ENCODE measurements at places on chromosomes 16 and 17.

DNA sequence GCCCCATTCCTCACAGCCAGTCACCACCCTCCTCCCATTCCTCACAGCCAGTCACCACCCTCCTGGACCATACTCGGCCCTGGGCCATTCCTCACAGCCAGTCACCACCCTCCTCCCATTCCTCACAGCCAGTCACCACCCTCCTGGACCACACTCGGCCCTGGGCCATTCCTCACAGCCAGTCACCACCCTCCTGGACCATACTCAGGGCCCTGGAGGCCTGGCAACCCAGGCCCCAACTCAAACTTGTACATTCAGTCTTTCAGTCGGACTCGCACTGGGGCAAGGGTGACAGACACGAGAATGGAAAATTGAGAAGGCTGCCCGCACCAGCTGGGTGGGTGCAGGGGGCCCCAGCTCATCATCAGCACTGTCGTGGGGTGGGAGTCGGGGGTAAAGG lies 30.4 kb upstream of the FOXK2 start:
- DNase-seq, result no peak

GRCh38 chr16:71758293-71758760 lies 33.8 kb upstream of the PHLPP2 start:
- no peak for DNase-seq

DNA sequence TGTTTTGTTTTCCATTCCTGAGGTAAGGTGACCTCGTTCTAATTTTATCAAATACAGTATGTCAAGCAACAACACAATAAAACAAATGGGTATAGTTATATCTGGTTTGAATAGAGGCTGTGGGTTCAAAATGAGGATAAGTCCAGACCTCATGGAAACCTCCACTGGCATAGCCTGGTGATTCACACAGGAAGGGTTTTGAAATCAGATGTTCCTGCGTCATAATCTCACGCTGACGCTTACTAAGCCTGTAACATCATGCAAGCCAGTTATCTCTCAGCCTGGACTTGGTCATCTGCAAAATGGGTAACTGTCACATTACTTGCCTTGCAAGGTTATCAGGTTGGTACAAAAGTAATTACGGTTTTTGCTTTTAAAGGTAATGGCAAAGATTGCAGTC lies 1056.3 kb upstream of the EEF2KMT start:
- DNase-seq, result no peak

DNA sequence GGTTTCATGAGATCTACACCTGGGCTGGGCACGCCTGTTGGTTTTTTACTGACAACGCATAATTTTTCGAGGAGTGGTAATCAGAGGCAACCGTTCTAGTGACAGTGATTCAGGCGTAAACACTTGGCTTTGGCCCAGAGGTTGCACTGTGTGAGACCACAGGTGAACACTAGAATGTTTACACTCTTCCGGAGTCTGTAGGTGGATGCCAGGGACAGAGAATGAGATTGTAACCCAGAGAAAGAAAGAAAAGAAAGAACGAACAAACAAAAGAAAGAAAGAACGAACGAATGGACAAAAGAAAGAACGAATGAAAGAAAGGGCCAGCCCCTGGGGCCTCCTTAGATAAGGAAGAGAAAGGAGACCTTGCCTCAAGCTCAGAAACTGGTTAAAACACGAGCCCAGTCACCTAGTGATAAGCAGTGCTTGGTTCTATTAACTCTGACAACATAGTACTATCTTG lies 113.2 kb downstream of the PRKCB start:
- peak; percentile 23 for DNase-seq

DNA sequence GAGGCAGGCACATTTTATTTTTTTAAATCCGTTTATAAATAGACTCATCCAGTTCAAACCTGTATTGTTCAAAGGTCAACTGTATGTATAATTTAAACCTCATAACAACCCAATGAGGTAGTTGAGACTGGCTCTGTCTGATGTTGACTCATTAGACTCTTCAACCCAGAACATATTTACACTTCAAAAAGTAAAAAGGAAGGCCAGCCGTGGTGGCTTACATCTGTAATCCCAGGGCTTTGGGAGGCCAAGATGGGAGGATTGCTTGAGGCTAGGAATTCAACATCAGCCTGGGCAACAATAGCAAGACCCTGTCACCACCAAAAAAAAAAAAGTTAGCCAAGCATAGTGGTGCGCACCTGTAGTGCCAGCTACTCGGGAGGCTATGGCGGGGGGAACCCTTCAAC lies 32.5 kb upstream of the DHRS7B start:
- no peak for DNase-seq

DNA sequence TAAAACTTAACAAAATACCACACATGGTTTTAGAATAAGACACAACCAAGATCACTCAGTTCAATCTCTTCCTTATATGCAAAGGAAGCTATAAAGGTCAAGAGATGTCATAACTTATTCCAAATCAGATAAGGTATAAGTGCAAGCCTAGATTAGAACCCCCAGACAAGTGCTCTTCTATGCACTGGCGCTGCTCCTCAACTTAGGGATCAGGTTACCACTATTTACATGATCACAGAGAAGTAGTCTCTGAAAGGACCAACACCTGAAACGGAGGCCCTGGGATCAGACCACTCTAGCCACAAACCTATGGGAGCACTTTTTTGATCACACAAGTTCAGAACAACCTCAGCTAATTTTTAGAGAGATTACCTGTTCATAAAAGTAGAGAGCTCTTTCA lies 16.6 kb downstream of the COPS3 start:
- DNase-seq, result no peak

DNA sequence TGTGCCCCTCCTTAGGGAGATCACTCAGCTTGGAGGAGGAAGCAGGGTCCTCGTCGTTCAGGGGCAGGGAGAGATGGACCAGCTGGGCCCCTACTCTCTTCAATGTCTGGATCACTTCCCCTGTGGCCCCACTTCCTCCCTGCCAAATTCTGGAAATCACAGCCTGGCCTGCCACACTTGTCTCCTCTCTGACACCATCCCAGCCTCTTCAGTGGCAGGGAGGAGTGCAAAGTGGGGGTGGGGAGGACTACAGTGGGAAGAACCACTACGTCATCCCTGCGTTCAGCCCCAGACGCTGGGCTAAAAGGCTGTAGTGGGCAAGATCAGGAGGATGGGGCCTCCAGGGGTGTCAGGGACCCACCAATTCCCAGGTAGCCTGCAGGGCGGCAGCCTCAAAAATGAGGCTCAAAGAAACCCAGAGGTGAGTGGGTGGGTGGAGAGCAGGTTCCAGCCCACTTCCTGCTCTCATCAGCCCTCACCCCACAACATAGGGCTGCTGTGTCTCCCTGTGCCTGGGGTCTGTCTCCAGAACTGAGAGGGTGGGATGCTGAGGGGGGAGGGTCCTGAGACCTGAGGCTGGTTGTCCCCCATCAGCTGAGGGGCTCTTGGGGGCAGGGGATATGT lies 25.0 kb upstream of the TAC4 start:
- DNase-seq, result no peak

DNA sequence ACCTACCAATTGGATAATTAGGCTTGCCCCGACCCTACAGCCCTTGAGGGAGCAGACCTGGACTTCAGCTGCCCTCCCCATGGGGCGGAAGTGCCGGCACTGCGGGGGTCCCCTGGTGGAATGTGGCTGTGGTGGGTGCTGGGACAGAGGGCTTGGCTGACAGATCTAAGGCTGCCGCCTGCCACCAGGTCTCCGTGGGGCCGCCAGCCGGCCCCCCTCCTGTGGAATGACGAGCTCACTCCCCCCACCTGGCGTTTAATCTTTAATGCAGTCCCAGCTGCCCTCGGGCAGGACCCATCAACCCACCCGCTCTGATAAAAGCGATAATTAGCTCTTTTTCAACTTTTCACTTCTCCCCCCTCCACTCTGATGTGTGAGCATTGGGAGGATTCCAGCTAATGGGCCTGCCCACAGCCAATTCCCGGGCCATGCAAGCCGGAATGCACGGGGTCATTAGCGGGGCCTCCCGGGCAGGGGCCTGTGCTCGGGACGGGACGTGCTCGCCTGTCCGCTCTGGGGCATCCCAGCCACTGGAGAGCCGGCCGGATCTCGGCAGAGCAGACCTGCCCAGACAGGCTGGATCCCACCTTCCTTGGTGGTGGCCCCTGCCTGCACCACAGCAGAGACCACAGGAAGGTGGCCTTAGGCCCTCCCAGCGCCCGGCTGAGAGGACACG lies 28.3 kb upstream of the GOSR2 start:
- no peak for DNase-seq

DNA sequence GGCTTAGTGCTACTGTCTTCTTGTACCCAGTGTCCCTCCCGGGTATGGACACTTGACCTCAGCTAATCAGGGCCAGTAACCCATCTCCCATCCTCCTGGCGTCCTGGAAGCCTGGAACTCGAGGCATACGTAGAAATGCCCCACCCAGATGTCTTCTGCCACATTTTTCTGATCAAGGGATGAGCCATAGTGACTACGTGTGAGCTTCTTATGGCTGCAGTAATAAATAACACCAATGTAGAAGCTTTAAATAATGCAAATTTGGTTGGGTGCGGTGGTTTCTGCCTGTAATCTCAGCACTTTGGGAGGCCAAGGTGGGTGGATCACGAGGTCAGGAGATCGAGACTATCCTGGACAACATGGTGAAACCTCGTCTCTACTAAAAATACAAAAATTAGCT lies 3.0 kb upstream of the KCNG4 start:
- no peak for DNase-seq

GRCh38 chr16:69781118-69781517 lies 19.0 kb downstream of the WWP2 start:
- no peak for DNase-seq

- DNase-seq, result no peak
These were observed 16.1 kb upstream of the KCNJ12 start for GRCh38 chr17:21360048-21360447.

All from stimulated activated naive CD4-positive, alpha-beta T cell treated with Interleukin-2 at 50 U/mL for 16 hours (primary cell).